Stimulated activated CD8-positive, alpha-beta memory T cell treated with anti-CD3 and anti-CD28 coated beads, Interleukin-7, amount 100 ng/mL, for 1 hour (primary cell): ENCODE measurements at places on chromosomes 1 and 21.

DNA sequence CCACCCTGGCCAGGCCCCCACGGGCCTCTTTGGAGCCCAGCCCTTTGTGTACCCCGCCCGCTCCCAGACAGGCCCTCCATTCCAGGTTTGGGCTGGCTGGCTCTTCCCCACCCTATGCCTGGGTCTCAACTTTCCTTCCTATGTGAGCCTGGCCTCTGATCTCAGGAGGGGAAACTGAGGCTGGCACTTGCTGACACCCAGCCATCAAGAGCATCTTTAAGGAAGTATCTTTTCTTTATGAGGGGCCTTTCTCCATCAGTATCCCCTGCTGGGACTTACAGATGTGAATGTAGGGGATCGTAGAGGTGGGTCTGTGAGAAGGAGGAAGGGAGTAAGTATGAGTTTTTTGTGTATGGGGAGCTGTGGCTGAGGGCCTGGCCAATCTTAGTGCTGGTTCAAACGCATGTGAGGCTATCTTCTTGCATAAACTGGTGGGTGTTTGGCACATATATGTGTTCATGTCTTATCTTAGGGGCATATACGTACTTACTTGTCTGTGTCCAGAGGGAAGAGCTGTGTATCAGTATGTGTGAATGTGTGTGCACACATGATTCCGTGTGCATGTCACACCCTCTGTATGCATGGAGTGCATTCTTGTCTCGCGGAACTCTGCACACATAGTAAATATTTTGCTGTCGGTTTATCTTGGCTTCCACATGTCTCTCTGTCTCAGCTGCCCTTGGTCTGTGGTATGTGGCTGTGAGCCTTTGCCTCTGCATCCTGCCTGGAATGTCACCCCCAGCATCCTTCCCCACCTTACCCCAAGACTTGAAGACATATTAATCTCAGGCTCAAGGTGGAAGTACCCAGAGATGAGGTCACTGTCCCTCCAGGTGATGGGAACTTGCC, 5.4 kb downstream of the NECTIN4 start:
- no peak for DNase-seq

DNA sequence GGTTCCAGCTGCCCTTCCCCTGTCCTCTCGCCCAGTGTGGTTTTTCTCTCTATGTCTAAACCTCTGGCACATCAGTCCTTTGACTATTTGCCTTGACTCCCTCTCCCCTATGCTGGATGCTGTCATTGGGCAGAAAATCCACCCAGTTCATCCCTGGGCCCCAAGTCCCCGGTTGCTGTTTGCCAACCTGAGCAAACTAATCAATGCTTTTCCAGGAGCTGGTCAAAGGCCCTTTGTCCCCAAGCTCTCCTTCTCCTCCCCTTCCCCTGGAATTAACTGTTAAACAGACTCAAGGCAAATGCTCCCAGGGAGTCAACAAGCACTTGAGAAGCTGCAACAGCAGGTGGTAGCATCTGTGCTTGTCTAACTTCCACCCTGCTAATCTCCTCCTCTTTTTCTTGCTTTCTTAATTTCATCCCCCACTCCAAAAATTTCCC, 102.7 kb downstream of the LMX1A start:
- DNase-seq, result no peak

DNA sequence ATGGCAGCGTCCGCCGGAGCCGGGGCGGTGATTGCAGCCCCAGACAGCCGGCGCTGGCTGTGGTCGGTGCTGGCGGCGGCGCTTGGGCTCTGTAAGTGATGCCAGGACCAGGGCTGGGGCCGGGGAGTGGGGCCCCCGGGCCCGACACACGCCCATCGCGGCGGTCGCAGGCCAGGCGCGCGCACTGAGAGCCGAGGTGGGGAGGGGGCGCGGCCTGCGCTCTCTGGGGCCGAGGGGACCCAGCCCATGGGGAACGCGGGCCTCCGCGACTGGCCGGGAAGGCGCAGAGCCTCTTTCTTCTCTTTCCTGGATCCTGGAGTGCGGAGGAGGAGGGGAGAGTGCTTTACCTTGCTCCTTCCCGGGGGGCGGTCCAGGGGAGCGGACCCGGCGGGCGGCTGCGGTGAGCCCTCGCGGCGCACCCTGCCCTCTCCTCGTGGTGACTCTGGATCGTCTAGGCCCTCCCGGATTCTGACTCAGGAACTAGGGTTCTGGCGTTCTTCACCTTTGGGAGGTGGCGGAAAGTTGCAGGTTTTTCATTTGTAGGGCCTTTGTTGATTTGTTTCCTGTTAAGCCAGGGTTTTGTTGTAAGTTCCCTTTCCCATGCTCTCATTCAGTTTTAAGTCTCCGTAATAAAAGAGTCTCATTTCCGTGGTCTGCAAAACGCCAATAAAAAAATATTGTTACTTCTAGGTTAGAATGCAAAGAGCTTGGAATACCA, 529 bp downstream of the MPZL1 start:
- no peak for DNase-seq

DNA sequence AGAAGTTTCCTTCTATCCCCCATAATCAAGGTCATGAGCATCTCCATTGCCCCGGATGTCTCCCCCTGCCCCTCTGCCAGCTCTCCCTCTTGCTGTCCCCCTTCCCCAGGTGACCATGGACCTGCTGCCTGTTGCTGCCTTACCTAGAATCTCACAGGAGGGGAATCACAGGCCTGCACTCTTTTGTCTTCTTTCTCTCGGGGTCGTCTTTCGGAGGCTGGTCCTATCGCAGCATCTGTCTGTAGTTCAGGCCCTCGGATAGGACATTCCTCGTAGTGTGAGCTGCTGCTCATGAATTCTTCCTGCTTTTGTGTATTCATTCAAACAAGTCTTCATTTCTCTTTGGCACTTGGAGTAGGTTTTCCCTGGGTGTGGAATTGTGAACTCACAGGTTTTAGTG, 39.9 kb upstream of the ACTRT2 start:
- DNase-seq, result no peak

DNA sequence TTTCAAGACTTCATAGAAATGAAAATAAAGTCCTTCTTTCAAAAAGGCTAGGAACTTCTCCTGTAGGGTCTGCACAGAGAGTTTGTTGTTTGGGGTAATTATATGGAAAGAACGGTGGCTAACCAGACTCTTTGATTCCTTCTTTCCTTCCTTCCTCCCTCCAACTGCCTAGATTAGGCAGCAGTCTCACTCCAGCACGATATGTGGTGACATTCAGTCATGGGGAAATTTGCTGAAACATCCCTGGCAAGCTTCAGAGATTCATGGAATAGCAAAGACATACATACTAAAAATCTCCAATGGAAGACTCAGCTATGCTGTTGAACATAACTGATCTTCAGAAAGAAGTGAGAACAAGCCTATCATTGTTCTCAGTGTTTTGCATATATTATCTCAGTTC, 4.3 kb downstream of the NTMT2 start:
- no peak for DNase-seq

DNA sequence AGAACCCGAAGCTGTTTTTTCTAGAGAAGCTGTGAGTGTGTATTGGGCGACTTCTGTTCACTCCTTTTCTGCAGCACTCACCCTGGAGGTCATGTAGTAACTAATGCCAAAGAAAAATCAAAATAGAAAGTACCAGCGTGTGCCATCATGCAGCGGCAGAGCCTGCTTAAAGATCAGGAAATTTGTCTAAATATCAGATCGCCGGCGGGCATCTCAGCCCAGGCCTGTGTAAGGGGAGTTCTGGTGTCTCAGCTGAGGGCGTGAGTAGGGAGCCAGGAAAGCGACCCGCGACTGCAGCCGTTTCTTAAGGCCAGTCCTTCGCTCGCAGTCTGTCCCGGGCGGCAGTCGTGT, 768 bp downstream of the EDARADD start:
- no peak for DNase-seq

- DNase-seq, result no peak
These were observed 87.3 kb downstream of the RPS6KC1 start for GRCh38 chr1:213138391-213138790.
